ENCODE measurements at places on chromosomes 13 and 19. TPM values are rescaled to one million over a fixed set of nuclear protein-coding genes. Genes with fewer than 3 reads are reported as not detected.

DNA sequence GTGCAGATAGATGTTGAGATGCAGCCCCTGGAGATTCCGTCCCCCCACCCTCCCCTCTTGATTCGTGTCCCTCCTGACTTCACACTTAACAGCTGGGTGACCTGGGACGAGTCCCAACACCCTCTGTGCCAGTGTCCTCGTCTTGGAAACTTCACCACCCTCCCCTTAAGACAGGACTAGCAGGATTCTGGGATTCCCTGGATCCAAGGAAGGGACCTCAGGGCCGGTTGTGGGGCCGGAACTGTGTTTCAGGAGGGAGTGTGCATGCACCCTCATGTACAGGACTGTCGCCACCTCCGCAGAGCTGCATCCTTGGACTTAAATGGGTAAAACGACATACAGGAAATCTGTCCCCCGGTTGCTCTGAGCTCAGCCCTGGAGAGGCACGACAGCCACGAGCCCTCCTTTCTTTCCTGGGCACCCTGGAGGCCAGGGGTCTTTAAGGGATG, 990 bp downstream of the MYO9B start:
- no peak for DNase-seq

Gene SEMA6B
- total RNA-seq, result 26.6 TPM

GRCh38 chr19:7918615-7919421, 1.3 kb upstream of the SNAPC2 start:
- DNase-seq, result no peak

Gene CLEC11A
- 5.4 TPM for total RNA-seq

DNA sequence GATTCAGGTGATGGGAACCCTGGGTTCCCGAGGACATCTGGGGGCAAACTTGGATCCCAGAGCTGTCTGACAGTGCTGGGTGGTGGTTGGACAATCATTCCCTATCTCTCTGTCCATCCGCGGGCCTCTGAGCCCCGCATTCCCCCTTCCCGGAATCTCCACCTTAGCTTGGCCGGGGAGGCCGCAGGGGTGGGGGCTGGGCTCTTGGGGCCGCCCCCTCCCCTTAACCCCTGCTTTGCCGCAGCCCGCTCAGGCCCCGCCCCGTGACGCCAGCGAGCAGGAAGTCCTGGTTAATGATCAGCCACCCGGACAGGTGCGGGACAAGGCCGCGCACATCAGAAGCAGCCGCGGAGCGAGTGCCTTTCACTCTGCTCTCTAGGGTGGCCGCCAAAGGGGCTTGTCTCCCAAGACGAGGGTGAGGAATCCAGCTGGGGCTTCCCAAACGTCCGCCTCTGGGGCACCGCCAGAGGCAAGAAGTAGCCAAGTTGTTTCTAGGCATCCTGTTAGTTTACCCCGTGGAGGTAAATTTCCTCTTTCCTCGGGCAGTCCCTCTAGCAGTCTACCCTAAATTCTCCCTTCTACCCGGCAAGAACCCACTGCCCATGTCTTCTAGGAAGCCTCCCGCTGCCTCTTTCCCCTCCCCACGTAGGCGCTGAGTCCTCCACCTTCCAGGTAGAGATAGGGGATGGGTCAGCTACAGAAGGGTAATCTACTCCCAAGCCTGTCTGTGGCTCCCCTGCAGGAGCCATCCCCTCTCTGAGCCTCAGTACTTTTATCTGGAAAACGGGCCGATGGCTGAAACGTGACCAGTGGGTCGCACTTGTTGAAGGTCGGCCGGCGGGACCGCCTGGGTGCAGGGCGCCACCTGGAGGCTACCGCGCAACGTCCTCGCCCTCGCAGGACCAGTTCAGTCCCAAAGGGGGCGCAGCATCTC, 3.0 kb downstream of the IRF2BP1 start:
- peak; percentile 90 for DNase-seq

DNA sequence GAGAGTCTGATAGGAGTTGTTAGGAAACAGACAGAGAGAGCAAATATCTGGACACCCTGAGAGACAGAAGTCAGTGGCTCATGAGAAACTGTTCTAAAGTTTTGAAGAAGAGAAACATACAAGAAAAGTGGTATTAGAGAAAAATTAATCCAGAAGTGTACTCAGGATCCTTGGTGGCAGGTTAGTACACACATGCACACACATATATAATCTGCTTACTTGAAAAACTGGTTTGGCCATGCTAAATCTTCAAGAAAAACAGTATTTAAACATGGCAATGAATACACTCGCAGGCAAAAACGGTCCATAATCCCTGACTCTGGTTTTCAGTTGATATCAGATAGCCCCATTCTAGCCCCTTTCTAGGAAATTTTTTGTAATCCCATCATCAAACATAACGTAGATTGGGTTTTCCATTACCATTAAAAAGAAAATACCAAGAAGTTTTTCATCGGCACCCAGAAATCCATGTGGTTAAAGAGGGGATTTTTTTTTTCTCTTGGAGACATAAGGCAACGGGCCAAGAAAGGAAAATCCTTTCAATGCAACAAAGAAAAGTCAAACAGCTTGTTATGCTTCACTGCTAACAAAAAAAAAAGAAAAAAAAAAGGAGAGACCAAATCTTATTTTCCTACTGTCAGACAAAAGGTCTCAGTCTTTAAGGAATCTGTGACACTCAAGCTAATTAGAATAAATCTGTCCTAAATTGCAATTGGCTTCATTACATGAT, 178.0 kb upstream of the MIR17HG start:
- DNase-seq, result no peak

DNA sequence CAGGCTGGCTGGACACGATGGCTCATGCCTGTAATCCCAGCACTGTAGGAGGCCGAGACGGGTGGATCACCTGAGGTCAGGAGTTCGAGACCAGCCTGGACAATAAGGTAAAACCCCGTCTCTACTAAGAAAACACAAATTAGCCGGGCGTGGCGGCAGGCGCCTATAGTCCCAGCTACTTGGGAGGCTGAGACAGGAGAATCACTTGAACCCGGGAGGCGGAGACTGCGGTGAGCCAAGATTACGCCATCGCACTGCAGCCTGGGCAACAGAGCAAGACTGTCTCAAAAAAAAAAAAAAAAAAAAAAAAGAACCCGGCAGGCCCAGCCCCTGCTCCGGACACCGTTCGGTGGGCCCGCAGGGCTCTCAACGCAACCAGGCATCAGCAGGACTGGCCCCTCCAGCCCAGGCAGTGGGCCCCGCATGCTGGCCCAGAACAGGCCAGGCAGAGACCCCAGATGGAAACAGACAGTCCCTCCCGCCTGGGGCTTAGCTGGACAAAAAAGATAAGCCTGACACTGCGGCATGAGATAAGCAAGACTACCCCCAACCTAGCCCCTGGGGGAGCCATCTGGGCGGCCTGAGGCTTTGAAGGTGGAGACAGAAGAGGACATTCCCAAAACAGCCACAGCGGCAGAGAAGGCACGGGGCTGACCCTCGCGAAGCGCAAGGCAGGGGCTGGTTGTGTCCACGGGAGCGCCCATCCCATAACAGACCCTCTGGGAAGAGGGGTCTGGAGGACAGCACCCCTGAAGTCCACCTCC, 11.6 kb downstream of the REXO1 start:
- no peak for DNase-seq

DNA sequence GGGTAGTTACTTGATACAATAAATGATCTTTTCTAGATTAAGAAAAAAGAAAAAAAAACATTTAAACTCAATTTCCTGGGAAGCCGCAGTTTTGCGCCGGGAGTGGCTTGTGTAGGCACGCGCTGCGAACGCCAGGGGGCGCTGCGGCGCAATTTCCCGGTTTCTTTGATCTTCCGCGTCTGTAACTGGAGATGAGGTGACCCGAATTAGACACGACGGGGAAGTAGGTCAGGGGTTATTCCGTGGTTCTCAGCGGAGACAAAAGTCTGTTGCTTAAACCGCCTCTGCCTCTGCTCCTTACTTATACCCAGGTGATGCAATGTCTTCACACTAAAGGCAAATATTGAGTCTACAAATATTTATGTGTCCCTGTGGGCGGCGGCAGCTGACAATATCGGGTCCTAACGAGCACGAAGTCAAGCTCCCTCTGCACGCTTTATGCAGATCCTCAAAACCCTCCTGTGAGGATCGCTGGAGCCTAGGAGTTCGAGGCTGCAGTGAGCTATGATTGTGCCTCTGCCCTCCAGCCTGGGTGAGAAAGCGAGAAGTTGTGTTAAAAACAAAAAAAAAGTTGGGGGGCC, 15.2 kb downstream of the STXBP2 start:
- peak; percentile 90 for DNase-seq

Gene CD79A
- total RNA-seq, result 0.78 TPM

DNA sequence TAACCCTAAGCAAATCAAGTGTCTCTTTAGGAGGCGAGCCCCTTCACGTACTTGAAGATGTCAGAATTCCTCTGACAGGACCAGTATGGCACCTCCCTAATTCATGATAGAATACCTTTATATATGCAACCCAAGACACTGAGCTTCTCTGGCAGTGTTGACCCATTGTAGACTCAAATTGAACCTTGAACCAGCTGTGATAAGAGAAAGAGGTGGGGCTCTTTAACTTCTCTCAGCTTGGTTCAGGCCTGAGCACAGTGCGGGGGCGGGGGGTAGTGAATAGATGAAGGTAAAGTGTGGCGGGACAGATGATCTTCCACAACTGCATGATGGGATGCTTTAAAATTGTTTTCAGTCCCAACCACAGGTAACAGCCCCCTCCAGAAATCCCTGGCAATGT, 12.1 kb downstream of the MBNL2 start:
- no peak for DNase-seq

- DNase-seq, result no peak
Measured at GRCh38 chr19:47769534-47769933, 9.0 kb upstream of the SELENOW start.

DNA sequence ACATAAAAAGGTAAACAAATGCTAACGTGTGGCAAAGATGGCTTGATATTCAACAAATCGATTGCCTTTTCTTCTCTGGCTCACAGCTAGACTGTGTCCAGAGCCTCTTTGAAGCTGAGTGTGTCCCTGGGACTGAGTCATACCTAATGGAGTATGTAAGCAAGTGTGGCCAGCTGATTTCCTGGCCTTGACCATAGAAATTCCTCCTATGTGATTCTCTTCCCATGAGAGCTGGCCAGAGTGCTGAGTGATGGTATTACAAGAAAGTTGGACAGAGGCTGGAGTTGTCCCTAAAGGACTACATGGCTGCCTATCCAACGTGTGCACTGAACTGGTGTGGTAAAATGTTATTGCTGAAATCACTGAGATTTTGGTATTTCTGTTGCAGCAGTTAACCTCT, 320.1 kb upstream of the SLC10A2 start:
- no peak for DNase-seq

- DNase-seq, result no peak
Measured at GRCh38 chr13:111476197-111476596, 155.8 kb downstream of the TEX29 start.

- DNase-seq, result no peak
Measured at GRCh38 chr19:39917561-39918182, 16.8 kb downstream of the FCGBP start.

- no peak for DNase-seq
Measured at GRCh38 chr13:51914137-51914493, 52.3 kb downstream of the CCDC70 start.

- DNase-seq, result no peak
Measured at GRCh38 chr13:84077271-84077670, 195.0 kb upstream of the SLITRK1 start.

DNA sequence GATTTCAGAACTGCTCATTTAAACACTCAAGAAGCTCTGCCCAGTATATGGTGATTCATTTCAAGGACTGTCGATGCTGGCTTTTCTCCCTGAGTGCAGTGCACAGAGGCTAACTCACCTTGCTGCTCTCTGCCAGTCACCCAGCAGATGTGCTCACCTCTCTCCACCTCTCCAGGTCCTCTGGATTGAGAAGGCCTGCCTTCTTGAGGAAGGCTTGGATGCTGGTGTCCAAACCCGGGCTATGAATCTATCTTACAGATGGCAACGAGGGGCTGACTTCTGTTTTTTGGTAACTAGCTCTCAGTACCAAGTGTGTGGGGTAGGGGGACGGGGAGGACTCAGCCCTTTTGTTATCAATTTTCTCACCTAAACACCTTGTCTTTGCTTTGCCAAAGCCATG, 47.6 kb downstream of the TEX29 start:
- DNase-seq, result no peak

Gene TEX26
- total RNA-seq, result not detected

Gene CNFN
- 2.8 TPM for total RNA-seq

Gene ZSCAN1
- 4.8 TPM for total RNA-seq

Measured in progenitor cell of endocrine pancreas (in vitro differentiated cells).